ENCODE measurements at places on chromosomes 6 and 20. TPM values are rescaled to one million over a fixed set of nuclear protein-coding genes. Genes with fewer than 3 reads are reported as not detected.

The PPP1R3G gene
- 2.0 TPM for total RNA-seq

The MAP7 gene
- 25.7 TPM for total RNA-seq

The MYB gene
- total RNA-seq: 0.73 TPM

The ADGRG6 gene
- 72.2 TPM for total RNA-seq

The RFX6 gene
- total RNA-seq: not detected
